Activated CD4-positive, alpha-beta T cell treated with anti-CD3 and anti-CD28 coated beads for 48 hours (primary cell): ENCODE measurements at places on chromosomes 3 and 15.

- DNase-seq, result peak; percentile 49
Measured at GRCh38 chr15:43249699-43250203, 17.0 kb downstream of the TGM5 start.

DNA sequence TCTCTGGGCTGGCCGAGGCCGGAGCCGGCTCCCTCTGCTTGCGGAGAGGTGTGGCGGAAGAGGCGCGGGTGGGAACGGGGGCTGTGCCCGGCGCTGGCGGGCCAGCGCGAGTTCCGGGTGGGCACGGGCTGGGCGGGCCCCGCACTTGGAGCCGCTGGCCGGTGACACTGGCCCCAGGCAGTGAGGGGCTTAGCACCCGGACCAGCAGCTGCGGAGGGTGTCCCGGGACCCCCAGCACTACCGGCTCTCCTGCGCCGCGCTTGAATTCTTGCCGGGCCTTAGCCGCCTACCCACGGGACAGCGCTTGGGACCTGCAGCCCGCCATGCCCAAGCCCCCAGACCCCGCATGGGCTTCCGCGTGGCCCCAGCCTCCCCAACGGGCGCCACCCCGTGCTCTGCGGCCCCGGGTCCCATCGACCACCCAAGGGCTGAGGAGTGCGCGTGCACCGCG lies 736.3 kb upstream of the ARRDC4 start:
- DNase-seq, result no peak

GRCh38 chr15:77851691-77852090 lies 219.0 kb upstream of the LINGO1 start:
- DNase-seq, result no peak

- DNase-seq, result no peak
Measured at GRCh38 chr3:194348354-194348753, 2.8 kb downstream of the CPN2 start.

GRCh38 chr15:95795386-95795785 lies 535.1 kb upstream of the NR2F2 start:
- DNase-seq, result no peak

DNA sequence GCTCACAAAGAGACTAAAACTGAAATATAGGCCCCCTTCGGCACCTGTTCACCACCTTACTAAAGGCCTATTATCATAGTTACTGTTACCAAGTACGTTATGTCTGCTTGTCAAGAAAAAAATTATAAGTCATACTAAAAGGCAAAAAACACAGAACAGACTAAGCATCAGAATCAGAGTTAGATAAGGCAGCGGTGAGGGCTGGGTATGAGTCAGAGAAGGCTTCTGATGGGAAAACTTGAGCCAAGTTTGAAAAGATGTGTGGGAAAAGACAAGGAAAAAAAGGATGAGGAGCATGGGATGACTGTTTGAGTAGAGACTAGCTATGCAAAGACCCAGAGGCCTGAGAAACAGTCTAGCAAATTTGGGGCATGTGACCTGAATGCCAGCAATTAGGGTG lies 387.2 kb upstream of the SGO1 start:
- no peak for DNase-seq

- DNase-seq, result no peak
Measured at GRCh38 chr3:166864473-166865467, 515.3 kb downstream of the ZBBX start.

GRCh38 chr3:125128861-125129501 lies 73.2 kb upstream of the HEG1 start:
- DNase-seq, result no peak

DNA sequence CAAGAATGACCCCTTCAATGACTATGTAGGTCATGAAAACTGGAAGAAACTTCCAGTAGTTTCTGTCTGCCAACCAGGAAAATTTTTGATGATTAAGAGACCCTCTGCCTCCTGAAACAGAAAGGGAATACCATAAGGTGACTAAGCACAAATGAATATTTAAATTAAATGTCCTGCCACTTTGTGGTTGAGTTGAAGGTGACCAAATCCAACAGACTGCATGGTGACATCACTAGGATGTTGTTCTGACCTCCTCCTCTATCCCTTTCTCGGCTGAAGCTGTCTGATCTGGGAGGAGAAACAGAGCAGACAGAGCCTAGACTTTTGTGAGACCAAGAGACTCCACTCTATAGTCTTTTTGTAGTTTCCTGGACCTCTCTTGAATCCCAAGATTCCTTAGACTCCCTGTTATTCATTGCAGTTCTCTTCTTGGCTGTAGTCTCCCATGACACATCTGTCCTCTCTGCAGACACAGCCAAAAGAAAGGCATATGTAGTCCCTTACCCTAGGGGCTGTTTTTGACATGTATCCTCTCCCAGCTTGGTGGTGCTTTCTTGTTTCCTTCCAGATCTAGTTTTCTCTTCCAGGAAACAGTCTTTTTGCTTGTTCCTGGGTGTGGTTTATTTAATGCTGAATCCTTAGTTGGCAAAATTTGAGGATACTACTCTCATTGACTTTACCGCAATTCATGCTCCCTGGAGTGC lies 55.2 kb upstream of the UBE3A start:
- DNase-seq, result no peak

GRCh38 chr3:18382760-18383369 lies 42.3 kb downstream of the SATB1 start:
- peak; percentile 30 for DNase-seq

DNA sequence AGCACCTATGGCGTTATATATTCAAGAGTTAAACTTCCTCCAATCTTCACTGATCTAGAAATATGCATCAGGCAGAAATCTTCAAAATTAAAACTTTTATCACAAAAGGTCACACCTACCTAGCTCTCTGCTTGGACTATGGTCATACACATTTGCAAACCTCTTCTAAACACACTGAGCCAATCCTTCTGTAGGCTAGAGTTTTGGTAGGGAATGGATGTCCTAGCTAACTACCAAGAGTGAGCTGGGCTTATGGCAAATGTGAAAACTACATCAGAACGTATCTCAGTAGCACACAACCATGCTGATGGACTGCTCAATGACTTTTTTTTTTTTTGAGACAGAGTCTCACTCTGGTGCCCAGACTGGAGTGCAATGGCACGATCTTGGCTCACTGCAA lies 29.6 kb downstream of the SETD2 start:
- DNase-seq, result no peak

DNA sequence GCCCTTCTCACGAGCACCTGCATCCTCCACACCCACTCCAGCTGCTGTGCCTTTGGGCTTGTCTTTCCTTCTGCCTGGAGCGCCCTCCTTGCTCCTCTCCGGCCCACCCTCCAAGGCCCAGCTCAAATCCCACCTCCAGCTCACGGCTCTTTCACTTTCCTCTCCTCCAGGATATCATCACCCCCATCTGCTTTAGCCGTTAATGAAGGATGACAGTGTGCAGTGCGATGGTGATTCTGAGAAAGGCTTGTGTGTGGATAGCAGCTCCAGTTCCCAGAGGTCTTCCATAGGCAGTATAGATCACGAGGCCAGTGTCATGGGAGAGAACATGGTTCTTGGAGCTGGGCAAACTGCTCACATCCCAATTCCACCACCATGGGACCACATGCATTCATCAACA lies 237.4 kb downstream of the TLE3 start:
- no peak for DNase-seq

GRCh38 chr15:78316283-78317083 lies 17.1 kb upstream of the SKIC8 start:
- DNase-seq, result no peak

DNA sequence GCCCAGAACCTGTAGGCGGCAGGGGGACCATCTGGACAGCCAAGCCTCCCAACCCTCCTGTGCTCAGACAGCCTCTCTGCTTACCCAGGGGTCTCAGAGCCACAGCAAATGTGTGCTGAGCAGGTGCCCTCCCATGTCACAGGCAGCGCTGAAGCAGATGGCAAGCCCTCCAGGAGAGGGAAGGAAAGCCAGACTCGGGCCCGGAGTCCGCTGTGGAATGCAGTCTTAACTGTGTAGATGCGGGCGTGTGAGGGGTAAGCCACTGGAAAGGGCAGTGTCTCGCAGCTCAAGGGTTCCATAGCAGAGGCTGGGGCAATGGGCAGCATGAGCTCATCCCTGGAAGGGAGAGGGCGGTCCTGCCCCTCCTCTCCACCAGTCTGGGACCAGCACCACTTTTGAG lies 45.6 kb downstream of the UMPS start:
- no peak for DNase-seq

DNA sequence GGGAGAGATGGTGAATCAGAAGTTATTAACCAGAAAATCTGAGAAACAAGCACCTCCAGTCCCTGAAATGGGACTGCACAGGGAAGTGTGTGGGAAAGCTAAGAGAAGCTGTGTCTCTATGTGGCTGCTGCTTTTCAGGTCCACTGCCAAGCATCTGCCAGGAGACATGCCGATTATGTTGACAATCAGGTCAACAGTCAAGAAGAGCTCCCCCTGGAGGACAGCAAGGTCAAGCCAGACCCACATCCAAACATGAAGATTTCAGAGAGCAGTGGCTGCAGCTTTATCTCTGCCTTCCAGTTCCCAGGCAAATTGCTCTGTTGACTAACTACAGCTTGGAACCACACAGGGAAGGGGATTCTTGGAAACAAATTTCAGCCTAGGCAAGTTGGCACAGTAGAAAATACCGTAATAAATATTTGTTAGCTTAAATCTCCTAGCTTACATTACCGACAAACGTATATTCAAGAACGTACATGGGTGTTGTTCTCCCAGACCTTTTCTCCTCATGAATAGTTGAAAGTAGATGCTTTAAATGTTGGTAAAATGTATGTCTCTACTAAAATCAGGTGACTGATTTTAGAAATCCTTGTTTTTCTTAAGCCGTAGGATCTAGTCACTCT lies 394.5 kb upstream of the RARB start:
- peak; percentile 24 for DNase-seq

- DNase-seq, result no peak
Measured at GRCh38 chr3:29705906-29706844, 425.3 kb downstream of the RBMS3 start.

GRCh38 chr15:66886686-66887273 lies 178.6 kb upstream of the SMAD3 start:
- DNase-seq, result no peak

DNA sequence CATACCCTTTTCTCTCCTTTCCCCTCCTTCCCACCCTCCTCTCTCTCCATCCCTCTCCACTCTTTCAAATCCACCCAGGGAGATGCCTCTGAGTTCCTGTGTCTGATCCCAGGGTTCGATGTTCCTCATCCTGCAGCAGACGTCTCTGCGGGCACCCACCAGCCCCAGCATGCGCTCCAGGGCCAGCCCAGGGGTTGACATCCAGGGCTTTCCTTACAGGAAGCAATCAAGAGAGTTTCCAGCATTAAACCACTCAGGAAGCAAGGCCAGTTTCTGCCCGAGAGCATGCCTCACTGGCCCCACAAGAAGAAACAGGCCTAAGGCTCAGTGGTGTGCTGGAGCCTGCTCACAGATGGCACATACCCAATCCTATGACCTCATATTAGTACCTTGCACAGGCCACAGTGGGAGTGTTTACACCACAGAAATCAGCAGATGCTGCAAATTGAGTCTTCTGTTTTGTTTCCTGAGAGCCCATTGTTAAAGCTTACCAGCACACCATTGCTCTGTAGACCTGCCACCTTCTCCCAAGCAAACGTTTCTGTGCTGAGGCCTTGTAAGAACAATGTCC lies 13.2 kb downstream of the SLC6A1 start:
- no peak for DNase-seq

- no peak for DNase-seq
Measured at GRCh38 chr3:127844326-127844942, 22.1 kb upstream of the MGLL start.

- DNase-seq, result no peak
Measured at GRCh38 chr3:152071924-152072323, 196.8 kb upstream of the MBNL1 start.

DNA sequence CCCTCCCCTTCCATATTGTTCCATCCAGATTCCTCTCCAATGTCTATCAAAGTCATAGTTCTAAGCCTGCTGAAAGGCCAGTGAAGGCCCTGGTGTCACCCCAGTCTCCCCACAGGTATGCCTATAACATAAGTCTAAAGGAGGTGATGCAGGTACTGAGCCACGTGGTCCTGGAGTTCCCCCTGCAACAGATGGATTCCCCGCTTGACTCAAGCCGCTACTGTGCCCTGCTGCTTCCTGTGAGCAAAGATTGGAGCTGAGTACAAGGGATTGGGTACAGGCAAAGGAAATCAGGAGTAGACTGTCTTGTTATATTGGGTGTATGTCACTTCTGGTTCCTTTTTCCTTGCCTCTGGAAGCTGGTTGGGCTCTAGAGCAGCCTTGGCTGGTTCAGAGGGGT lies 8.2 kb downstream of the EIF2B5 start:
- no peak for DNase-seq
